ENCODE measurements at places on chromosomes 6 and 20.

DNA sequence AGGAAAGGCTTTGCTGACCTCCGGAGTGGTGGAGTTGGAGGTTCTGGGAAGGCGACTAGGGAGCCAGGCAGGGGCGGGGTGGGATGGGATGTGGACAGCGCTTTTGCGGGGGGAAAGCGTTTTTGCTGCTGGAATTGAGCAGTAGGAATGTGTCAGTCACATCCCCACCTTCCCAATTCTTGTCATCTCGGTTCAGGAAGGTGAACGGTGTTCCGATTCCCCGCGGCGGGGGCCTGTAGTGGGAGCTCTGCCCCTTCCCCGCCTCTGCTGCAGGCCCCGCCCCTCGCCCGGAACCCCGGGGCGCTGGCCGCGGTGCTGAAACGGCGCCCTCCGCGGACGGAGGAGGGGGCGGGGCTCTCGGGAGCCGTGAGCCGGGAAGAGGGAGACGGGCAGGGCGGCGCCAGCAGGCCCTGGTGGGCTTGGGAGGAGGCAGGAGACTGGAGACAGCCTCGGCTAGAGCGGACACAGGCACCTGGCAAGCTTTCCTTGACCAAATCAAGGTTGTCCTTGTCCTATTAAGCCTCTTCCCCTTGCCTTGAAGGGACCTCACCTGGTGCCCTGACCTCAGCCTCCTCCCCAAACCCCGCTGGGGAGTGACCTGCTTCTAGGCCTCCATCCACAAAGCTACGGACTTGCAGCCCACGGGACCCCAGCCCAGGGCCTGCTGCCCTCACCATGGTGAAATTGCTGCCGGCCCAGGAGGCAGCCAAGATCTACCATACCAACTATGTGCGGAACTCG, at the start of gene LHFPL5:
LHFPL5 (plus strand) TSS at position 357 of the 741 bp plus-strand sequence; CDS start at position 676, 319 bp downstream.
- no peak for DNase-seq

DNA sequence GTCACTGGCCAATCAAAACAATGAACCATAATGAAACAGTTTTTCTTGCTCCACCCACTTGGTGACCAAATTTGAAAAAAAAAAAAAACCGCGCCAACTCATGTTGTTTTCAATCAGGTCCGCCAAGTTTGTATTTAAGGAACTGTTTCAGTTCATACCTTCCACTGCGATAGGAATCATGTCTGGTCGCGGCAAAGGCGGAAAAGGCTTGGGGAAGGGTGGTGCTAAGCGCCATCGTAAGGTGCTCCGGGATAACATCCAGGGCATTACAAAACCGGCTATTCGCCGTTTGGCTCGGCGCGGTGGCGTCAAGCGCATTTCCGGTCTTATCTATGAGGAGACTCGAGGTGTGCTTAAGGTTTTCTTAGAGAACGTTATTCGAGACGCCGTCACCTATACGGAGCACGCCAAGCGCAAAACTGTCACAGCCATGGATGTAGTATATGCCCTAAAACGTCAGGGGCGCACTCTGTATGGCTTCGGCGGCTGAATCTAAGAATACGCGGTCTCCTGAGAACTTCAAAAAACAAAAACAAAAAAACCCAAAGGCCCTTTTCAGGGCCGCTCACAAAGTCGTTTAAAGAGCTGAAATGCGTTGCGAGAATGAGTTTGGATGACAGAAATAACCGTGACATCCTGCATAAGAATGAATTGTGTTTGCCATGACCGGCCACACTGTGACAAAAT, 16.7 kb downstream of the HFE start:
- peak; percentile 92 for DNase-seq

- DNase-seq = no peak
These were observed 190.3 kb downstream of the UTRN start for GRCh38 chr6:144475411-144475810.

GRCh38 chr20:63027221-63027921, 20.6 kb upstream of the BHLHE23 start:
- DNase-seq = no peak

DNA sequence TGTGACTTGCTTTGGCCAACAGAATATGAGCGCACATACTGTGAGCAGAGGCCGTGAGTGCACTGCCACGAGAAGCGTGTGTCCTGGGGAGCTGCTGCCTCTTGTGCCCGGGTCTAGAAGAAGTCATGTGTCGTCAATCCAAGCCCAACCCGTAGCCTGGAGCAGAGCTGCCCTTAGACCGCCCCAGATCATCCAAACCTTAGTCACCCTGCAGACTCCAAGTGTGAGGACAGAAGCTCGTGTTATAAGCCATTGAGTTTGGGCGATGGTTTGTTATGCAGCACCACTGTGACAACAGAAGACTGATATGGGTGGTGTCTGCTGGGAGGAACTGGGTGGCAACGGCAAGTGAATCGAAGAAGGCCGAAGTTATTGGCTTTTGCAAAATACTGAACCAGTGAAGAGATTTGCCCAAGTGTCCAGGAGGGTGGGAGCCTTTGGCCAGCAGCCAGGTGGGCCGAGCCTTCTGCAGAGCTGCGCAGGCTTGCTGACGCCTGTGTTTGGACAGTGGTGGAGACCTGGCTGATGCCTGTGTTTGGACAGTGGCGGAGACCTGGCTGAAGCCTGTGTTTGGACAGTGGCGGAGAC, 101.3 kb upstream of the SULF2 start:
- no peak for DNase-seq

DNA sequence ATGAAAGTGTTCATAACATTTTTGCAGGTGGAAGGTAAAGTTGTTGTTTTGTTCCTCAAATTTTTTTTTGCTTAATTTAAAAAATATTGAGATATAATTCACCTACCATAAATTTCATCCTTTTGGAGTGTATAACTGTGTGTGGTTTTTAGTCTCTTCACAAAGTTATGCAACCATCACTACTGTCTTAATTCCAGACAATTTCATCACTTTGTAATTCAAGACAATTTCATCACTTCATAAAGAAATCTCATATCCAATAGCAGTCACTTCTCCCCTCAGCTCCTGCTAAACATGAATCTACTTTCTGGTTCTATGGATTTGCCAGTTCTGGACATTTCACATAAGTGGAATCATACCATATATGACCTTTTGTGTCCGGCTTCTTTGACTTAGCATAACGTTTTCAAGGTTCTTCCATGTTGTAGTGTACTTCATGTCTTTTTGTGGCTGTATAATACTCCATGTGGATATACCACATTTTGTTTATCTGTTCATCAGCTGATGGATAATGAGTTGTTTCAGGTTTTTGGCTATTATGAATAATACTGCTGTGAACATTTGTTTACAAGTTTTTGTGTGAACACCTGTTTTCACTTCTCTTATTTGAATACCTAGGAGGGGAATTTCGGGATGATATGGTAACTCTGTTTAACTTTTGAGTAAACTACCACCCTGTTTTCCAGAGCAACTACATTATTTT, 18.8 kb downstream of the ZFAND3 start:
- DNase-seq = no peak

DNA sequence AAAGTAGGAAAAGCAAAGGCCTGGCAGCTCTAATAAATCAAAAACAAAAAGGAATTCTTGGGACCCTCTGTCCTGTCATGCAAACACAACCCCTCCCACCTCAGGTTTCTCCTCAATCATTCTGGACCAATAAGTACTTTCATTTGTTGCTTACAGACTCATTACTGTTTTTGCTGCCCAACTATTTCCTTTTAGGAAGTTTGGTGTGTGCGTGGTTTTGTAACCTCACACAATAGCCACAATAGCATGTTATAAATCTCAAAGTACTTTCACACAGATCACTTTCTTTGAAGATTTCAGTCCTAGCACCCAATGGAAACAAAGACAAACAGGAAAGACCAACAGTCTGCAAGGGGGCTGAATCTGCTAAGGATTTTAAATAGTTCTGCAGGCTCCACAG, 4.5 kb downstream of the MRPL14 start:
- no peak for DNase-seq

- DNase-seq = no peak
These were observed 99.3 kb upstream of the ARMC2 start for GRCh38 chr6:108748959-108749358.

DNA sequence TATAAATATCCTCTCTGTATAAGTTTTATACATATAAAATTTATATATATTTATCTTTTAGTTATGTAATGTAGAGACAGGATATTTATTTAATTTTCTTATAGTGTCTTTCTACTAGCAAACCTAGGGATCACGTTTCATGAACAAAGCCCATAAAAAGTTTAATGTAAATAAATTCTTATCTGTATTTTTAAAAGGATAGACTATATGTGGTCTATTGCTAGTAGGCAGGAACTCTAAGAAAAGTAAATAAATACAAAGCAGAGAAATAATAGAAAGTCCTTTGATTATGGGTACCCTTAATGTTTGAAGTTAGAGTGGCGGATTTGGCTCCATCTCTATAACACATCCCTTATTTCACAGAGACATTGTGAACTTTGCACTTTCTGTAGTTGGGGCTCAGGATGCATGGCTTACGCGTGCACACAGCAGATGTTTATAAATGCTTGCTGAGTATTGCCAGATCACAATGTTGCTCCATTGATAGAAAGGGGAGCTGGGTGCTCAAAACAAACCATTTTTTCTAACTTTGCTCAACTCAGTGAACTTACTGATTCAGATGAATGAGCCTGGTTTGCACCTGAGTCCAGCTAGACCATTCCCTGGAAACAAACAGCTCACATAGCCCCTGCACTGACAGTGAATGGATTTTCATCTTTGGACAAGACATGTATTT, 179.1 kb downstream of the SYNE1 start:
- DNase-seq = no peak

DNA sequence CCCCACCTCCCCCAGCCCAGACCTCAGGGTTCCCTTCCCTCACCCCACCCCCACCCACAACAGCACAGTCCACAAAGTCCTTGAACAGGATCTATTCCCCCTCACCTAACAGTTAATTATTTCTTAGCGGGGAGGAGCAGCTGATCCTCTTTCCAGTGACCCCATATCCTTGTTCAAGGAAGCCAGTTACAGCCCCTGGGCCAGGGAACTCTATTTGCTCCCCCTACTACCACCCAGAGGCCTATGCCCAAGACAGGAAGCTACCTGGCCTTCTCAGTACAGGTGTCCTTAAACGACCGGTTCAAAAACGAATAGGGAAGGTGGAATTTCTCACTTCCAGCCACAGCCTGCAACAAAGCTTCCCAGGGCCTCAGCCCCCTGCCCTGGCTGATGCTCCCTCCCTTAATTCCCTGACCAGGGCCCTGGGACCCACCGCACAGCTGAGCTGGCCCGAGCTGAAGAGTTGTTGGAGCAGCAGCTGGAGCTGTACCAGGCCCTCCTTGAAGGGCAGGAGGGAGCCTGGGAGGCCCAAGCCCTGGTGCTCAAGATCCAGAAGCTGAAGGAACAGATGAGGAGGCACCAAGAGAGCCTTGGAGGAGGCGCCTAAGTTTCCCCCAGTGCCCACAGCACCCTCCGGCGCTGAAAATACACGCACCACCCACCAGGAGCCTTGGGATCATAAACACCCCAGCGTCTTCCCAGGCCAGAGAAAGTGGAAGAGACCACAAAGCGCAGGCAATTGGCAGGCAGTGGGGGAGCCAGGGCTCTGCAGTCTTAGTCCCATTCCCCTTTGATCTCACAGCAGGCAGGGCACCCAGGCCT, 778 bp downstream of the MCCD1 start:
- DNase-seq = no peak

DNA sequence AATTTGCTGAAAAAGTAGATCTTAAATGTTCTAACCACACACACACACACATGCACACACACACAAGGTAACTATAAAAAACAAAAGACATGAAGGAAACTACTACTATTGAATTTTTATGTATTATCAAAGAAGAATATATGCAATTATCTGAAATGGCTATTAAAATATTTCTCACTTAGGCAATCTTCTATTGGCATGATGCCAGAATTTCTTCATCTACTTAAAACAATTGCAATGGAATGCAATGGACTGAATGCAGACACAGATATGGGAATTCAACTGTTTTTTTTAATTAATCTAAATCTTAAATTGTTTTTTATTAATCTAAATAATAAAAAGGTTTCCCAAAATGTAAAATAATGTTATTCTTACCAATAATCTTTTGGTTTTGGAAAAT, 152.6 kb upstream of the SMLR1 start:
- DNase-seq = no peak

DNA sequence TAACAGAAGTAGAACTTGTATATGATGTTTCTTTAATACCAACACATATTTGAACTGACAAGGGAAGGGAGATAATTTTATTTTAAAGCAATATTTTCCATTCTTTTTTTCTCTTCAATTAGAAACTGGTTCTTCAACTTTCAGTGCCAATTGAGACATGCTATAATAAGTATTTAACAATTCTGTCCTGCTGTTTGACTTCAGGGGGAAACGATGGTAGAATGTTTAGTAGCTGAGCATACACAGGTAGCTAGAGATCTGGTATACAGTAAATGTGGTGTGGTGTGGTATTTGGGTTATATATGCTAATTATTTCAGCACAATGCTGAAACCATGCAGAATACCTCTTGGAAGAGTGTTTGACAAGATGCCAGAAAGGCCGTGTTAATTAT, 156.9 kb downstream of the ARID1B start:
- no peak for DNase-seq

DNA sequence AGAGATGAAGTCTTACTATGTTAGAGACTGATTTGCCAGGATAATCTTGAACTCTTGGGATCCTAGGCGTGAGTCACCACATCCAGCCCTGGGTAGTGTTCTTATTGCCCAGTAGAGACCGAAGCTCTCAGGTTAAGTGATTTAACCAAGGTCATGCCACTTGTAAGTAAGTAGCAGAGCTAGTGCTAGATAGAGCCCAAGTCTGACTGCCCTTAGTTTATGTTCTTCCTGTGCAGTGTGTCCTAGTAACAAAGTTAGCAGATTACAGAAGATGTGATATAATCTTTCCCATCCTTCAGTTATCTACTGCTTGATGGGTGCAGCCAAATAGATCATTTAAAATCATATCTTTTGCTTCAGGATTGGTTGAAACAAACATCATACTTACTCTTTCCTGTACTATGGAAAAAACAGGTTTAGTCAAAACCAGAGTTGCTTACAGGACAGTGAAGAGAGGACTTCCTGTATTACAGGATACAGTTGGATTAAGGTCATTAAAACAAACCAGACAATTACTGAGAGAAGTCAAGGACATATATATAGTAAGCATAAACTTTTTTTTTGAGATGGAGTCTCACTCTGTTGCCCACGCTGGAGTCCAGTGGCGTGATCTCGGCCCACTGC, 9.5 kb upstream of the PABPC1L start:
- DNase-seq = no peak

GRCh38 chr6:142851601-142852000, 93.4 kb downstream of the HIVEP2 start:
- no peak for DNase-seq

DNA sequence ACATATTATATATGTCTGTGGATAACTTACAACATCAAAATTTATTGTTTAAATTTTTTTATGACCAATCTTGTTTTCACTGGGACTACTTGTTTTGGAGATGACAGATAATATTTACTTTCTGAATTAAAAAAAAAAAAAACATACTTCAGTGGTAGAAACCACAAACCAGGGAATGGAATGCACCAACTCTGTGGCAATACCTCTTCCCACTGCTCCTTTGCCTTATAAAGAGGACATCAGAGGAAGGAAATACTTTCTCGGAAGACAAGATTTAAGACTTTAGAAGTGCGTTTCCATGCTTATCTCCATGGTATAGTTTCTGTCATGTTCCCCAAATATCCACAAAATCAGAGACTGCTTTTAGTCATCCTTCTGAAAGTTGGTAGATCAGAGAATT, 1241.1 kb upstream of the EYS start:
- no peak for DNase-seq
